NAMALWA (cell line): ENCODE measurements at places on chromosomes 3 and 15.

DNA sequence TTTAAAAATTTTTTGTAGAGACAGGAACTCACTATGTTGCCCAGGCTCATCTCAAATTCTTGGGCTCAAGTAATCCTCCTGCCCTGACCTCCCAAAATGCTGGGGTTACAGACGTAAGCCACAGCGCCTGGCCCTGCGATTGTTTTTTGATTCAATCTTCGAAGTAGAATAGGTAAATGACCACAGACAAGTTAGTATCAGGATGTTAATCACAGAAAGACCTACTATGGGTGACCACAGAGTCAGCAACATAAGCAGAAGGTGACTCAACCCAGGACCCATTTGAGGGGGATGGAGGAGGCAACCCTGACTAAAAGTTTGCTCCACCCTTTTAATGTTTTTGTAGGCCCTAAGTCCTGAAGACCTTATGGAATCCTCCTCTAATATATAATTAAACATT lies 10.0 kb upstream of the USP3 start:
- DNase-seq = no peak

GRCh38 chr15:64809649-64810496 lies 15.6 kb downstream of the PIF1 start:
- DNase-seq = peak; percentile 72

GRCh38 chr3:149215515-149215914 lies 6.1 kb downstream of the CP start:
- DNase-seq = no peak

DNA sequence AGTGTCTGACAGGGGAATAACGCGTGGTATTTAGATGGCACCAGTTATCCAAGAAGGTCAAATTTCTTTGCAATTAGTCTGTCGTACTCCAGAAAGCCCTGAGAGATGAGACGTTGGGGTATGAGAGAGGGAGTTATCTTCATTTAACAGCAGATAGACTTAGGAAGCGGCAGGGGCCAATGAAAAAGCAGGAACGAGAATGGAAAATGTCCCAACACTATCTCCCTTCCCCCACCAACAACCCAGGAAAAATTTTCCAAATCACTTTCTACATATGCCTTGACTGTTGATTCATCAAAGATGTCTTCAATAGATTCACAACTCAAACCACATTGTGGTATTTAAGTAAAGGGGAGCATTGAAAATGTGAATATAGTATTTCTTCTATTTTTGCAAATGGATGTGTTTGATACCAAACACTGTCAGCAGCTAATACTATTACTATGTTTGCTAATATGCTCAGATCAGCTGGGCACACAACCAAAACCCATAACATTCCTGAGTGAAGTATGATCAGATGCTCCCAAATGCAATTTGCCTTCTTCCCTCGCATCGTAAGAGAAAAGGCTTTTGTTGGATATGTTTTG lies 13.3 kb upstream of the GREM1 start:
- no peak for DNase-seq

- no peak for DNase-seq
Measured at GRCh38 chr3:50203809-50204803, 965 bp upstream of the SLC38A3 start.

DNA sequence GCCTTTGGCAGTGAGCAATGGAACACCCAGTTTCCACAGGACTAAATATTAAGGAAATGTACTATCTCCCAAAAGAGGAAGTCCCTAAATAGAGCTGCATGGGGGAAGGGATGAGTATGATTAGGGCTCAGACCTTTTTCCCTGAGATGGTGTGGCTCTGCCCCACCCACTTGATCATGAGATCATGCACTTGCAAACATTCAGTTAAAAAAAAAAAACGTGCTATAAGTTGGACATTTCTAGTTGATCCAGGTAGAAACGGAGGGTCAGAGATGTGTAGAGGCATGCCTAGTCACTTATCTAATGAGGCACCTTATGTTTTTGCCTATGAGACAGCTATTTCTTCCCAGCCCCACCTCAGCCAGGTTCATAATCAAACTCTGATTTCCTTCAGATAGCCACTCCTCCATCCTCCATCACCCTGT lies 24.5 kb upstream of the SSR3 start:
- DNase-seq = no peak

GRCh38 chr3:67031986-67032385 lies 33.9 kb downstream of the KBTBD8 start:
- no peak for DNase-seq

GRCh38 chr15:42233107-42233506 lies 25.0 kb upstream of the VPS39 start:
- DNase-seq = no peak

- DNase-seq = no peak
Measured at GRCh38 chr3:129252748-129253147, 3.3 kb downstream of the COPG1 start.

DNA sequence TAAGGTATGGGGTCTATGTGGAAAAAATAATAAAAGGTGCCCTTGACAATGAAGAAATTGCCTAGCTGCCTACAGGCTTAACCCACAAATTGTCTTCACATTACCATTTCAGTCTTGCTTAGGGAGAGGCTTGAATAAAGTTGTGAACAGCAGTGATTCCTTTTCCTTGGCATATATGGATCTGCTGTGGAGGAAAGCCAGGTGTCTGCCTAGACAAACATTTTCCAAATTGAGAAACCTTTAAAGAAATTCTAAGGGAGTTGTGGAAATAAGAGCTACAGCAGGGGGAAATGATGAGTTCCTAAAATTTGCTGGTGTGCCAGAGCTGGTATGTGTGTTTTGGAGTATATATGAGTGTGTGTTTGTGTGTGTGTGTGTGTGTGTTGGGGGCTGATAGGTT lies 452.1 kb downstream of the NTRK3 start:
- no peak for DNase-seq

- no peak for DNase-seq
Measured at GRCh38 chr15:31268911-31269784, 57.5 kb upstream of the KLF13 start.

- DNase-seq = no peak
Measured at GRCh38 chr3:112390783-112391641, 58.1 kb downstream of the CD200 start.

GRCh38 chr3:100503448-100503847 lies 11.0 kb downstream of the TMEM45A start:
- no peak for DNase-seq

DNA sequence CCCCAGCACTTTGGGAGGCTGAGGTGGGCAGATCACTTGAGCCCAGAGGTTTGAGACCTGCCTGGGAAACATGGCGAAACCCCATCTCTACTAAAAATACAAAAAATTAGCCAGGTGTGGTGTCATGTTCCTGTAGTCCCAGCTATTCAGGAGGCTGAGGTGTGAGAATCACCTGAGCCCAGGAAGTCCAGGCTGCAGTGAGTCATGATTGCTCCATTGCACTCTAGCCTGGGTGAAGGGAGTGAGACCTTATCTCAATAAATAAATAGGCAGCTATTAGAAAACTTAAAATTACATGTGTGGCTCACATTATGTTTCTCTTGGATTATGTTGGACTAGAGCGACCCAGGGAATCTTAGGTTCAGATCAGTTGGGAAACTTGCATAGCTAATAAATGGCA lies 69.7 kb downstream of the RPLP1 start:
- DNase-seq = no peak

DNA sequence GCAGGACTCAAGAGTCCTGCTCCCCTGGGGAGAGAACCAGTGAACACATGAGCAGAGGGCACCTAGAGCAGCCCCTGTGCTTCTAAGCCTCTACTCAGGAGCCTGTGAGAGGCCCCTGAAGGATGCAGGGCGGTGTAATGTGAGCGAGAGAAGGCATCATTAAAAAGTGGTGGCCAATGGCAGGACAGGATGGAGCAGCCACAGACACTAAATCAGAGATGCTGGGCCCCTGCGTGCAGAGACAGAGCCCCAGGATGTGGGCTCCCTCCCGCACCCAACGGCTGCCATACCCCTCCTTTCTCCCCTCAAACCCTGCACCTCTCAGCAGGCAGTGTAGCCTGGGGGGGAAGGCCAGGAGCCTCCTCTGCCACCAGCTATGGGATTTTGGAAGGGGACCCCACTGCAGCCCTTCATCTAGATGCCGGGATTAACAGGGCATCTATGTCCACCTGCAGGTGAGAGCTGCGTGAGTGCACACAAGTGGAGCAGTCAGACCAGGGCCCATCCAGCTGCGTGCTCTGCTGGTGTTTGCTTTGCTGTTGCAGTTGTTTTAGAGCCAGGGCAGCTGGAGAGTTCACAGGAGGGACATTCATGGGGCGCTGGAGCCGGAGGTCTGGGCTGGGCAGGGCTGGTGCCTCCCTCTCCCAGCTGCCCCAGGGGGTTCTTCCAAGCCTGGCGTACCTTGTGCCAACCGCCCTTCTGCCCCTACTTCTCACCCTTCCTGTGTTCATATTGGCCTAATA lies 5.1 kb upstream of the IQSEC1 start:
- DNase-seq = peak; percentile 78

DNA sequence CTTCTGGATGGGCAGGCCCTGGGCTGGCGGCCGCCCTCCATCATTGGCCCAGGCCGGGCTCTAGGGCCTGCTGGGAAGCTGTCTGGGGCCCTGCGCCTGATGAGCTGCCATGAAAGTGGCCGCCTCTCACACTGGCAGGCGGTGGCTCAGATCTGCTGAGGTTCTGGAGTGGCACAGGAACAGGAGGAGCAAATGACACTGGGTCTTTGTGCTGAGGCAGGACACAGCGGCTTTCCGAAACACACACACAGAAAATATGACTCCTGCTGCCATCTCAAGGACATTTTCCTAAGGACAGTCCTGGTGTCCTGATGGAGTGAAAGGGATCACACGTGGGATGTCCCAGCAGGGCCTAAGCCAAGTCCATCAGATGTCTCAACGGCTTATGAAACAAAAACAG lies 103.5 kb downstream of the NUP210 start:
- no peak for DNase-seq

- no peak for DNase-seq
Measured at GRCh38 chr3:42526616-42527367, 24.3 kb downstream of the VIPR1 start.

GRCh38 chr15:89198934-89199333 lies 22.4 kb downstream of the RLBP1 start:
- DNase-seq = no peak

DNA sequence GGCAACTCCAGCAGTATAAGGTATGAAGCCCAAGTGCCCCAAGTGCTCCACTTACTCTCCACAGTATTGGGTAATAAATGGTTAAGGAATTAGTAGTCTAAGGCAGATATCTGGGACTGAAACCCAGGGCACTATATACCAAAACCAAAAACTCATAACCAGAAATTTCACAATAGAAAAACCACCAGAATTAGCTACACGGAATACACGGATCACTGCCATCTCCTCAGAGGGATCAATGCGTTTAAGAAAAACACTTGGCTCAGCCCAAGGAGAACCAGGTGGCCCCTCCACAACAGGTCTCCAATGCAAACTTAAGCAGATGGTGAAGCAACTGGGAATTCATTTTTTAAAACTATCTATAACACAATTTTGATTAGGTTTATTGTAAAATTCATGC lies 83.6 kb downstream of the FAIM start:
- no peak for DNase-seq

- no peak for DNase-seq
Measured at GRCh38 chr3:179738998-179739397, 86.2 kb downstream of the USP13 start.

DNA sequence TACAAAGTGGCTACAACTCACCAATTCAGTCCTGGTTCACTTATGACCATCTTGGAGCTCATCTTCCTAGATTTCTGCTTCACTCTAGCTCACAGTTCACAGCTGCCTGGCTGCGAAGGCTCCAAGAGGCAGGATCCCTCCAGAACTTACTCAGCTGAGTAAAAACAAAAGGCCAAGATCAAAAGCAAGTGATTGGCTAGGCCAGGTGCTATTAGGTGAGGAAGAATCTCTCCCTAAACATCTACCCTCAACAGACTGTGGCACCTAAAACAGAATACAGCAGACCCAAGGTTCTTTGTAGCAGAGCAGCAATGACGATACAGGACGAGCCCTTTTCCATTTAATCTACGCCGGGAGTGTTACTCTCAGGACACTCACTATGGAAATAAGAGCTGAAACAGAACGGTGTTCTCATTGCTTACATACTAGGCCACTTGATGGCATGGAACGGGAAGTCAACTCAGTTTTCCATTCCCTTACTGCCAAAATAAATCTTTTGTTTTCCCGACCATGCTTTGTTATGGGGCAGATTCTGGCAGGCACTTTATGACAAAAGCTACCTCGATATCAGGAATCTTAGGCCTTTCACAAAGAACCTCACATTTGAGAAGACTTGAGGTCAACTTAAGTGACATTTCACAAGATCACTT lies 901 bp downstream of the ICE2 start:
- peak; percentile 61 for DNase-seq

DNA sequence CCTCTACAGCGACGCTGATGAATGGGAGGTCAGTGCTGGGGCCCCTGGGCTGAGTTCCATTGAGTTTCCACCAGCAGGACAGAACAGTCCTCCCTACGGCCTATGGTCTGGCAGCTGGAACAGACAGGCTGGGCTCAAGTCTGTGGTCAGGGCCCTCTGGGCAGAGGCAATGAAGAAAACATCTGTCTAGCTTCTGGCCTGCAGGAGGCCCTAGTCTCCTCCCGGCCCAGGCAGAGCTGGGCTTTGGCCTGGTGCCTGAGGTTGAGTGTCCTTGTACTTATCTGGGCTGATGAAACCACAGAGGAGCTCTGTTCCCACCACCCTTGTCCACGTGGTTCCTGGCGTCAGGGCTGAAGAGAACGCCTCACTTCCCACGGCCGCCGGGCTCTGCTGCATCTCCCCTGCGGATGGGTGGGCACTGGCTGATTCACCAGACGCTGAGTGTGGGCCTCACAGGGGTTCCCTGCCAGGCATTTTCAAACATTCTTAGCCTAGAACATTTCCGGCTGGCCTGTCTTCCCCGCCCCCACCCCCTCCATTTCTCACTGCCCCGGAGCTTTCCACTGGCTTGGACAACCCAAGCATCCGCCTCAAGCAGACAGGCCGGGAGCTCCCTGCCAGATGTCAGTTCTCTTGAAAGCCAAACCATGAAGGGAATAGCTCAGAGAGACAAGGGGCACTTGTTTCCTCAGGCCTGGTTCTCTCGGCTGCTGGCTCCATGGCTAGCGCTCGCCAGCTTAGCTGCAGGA lies 20.3 kb downstream of the PPCDC start:
- peak; percentile 72 for DNase-seq

- DNase-seq = no peak
Measured at GRCh38 chr15:93980261-93980911, 251.0 kb upstream of the MCTP2 start.

DNA sequence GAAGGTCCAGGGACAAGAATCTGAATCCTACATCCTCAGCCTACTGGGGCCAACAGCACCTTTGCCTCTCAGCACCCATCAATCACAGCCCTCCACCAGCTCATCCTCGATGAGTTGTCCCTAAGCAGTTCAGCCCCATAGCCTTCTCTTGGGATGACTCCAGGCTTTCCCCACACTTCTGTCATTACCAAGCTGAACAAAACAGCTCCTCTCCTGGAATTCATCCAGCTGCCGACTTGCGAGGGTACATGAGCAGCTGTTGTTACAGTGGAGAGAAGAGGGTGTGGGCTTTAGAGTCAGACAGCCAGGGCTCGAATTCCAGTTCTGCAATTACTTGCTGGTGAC lies 69.0 kb upstream of the THBS1 start:
- no peak for DNase-seq
